ENCODE measurements at places on chromosomes 12 and 14. TPM values are rescaled to one million over a fixed set of nuclear protein-coding genes. Genes with fewer than 3 reads are reported as not detected.
A peak's percentile ranks its signal among the peaks of the same experiment; 100 is the strongest.

CLEC12A gene
- total RNA-seq, result not detected

B4GALNT1 gene
- 1.2 TPM for total RNA-seq

ART4 gene
- not detected for total RNA-seq

MORN3 gene
- 1.3 TPM for total RNA-seq

CD4 gene
- 1.3 TPM for total RNA-seq

SERPINA9 gene
- not detected for total RNA-seq

DNA sequence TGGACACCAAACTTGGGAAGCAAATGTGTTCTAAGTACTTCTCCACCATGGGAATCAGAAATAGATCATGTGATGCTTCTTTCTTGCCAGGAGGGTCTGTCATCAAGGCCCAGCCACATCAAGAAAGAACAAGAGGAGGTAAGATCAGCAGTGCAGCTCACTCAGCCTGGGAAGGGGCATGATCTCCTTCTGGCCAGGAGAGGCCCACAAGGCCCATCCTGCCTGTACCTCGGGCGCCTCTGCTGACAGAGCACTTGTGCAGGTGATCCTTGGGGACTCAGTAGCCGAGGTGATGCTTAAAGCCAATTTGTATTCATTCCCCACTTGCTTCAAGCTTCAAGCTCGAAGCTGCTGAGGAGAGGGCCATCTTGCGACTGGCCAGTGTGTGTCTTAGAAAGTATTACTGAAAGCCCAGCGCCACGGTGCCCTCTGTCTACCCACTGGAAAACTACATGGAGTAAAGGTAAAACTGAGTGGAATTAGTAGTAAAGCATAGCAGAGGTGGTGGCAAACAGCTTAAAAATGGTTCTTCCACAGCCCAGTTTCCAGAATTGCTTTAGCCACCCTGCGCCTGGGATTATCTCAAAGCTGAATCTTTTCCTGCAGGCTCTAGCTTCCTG lies 26.2 kb downstream of the RTRAF start:
- H3K4me1 ChIP-seq, result peaks cover 3% of the 10 kb centered on the region
- H3K4me3 ChIP-seq, result no peak overlapping the region
- H3K27me3 ChIP-seq, result no peaks in the 10 kb centered on the region
- no peak overlapping the region for H3K27ac ChIP-seq

DNA sequence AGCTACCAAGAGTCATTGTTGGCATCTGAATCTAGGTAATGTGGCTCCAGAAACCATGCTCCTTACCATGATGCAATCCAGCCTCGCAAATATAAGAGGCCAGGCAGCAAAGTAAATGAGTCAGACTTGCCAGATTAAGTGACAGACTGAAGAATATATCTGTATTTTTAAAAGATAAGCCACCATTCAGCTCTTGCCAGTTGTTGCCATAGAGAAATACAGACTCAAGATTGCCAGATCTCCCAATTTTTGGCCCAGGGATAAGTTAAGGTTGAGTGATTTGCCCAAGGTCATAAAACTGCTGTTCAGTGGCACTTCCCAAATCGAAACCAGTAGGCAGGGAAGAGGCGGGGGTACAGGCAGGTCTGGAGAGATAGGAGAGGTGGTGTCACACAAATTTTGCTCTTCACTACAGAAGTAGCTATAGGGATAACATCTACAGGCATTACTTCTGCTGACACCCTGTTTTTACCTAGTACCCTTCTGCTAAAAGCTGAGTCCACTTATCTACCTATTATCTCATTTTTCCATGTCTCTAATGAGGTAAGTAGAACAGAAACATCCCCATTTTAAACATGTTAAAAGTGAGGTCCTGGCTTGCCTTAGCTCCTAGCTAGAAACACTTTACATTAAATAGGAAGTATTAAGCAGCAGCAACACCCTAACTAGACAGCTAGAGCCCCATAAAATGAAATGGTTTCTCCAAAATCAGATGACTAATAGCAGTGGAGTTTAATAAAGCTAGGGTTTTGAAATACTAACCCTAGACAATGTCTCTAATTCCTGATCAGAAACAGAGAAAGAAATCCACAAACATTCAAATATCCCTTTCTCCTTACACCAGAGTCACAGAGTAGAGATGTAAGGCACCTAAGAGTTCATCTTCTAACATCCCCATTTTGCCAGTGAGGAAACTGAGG lies 19.5 kb downstream of the DCAF5 start:
- H3K4me3 ChIP-seq, result peak overlapping the region; percentile 44
- H3K36me3 ChIP-seq, result peaks cover 38% of the 10 kb centered on the region
- peaks cover 27% of the 10 kb centered on the region for H3K4me1 ChIP-seq
- DNase-seq, result no peak
- no peak overlapping the region for H3K27ac ChIP-seq

DNA sequence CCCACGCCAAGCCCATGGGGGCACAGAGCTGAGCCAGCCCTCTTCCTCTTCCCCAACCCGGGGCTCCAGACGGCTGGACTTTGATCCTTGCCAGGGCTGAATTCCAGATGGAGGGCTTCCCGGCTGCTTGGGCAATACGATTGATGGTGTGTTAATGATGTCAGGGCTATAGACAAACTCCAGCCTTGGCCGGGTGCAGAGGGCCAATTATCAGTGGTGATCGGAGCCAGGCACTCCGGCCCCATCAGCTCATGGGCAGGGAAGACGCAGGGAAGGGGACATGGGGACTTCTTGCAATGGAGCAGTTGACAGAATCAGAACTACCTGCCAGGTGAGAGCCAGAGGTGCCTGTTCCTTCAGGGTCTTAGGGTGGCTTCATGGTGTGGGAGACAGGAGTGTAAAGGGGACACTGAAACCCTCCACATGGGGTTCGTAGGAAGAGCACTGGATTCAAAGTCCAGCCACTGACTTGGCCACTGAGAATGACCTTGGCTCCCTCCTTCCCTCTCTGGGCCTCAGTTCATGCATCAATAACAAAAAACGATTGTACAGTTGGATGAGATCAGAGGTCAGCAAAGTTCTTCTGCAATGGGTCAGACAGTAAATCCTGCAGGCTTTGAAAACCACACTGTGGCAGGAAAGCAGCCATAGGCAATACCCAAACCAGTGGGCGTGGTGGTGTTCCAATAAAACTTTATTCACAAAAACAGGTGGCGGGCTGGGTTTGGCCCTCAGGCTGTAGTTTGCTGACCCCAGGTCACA lies 333.7 kb downstream of the MED13L start:
- no peak overlapping the region for H3K4me3 ChIP-seq
- H3K27ac ChIP-seq, result no peak overlapping the region
- no peaks in the 10 kb centered on the region for H3K27me3 ChIP-seq
- H3K36me3 ChIP-seq, result no peaks in the 10 kb centered on the region
- DNase-seq, result peak; percentile 42
- H3K4me1 ChIP-seq, result no peaks in the 10 kb centered on the region

DNA sequence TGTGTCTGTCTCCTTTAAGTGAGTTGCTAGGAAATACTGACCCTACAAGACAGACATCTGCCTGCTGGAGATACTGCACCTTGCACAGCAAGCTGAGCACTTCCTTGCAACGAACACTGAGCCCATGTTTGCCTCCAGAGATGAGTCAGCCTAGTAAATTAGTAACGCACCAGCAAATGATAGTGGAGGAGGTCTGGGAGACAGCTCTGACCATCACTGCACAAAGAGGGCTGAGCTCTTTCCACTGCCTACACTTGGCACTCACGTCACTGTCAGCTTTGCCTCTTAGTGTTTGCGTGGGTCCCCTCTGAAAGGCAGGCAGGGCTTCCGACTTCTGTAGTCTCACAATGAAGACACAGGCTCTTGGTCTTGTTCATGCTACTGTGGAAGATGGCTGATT lies 109.0 kb downstream of the APAF1 start:
- no peak overlapping the region for H3K4me3 ChIP-seq
- H3K27me3 ChIP-seq, result no peaks in the 10 kb centered on the region
- H3K36me3 ChIP-seq, result peaks cover 35% of the 10 kb centered on the region
- DNase-seq, result no peak
- H3K27ac ChIP-seq, result no peak overlapping the region

DNA sequence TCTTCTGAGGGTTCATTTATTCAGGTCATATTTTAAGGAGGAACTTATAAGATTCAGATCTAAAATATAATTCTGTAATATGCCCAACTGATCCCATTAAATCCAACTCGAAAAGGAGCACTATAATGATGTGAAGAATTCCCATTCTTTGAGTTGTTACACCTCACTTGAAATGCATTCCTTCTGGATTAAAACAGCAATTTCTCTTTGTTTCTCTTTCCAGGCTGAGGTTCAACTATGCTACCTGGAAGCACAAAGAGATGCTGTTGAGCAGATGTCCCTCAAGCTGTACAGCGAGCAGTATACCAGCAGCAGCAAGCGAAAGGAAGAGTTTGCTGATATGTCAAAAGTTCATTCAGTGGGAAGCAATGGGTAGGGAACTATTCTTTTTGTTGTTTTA lies 260.6 kb upstream of the NPAS3 start:
- H3K4me1 ChIP-seq, result no peaks in the 10 kb centered on the region
- H3K4me3 ChIP-seq, result no peak overlapping the region
- H3K27ac ChIP-seq, result no peak overlapping the region
- no peaks in the 10 kb centered on the region for H3K27me3 ChIP-seq
- DNase-seq, result no peak
- H3K36me3 ChIP-seq, result no peaks in the 10 kb centered on the region

GRCh38 chr14:35678403-35679028 lies 130.6 kb downstream of the RALGAPA1 start:
- H3K27ac ChIP-seq, result no peak overlapping the region
- no peaks in the 10 kb centered on the region for H3K27me3 ChIP-seq
- no peaks in the 10 kb centered on the region for H3K4me1 ChIP-seq
- no peak overlapping the region for H3K4me3 ChIP-seq

GRCh38 chr12:113359133-113359938 lies 949 bp downstream of the PLBD2 start:
- peak overlapping the region; percentile 90 for H3K4me3 ChIP-seq
- H3K27me3 ChIP-seq, result no peaks in the 10 kb centered on the region
- no peak overlapping the region for H3K27ac ChIP-seq
- peaks cover 4% of the 10 kb centered on the region for H3K4me1 ChIP-seq
- no peak for DNase-seq
- H3K36me3 ChIP-seq, result no peaks in the 10 kb centered on the region

GRCh38 chr14:100065111-100065871 lies at the start of gene EVL:
Gene EVL, plus strand, starts transcription at chr14:100065422. Its CDS starts 79 bp downstream, at chr14:100065501.
- no peaks in the 10 kb centered on the region for H3K4me1 ChIP-seq
- no peak within 1 kb of the TSS for H3K4me3 ChIP-seq
- no peak for DNase-seq
- H3K27me3 ChIP-seq, result no peaks in the 10 kb centered on the region
- H3K36me3 ChIP-seq, result no peaks in the 10 kb centered on the region

DNA sequence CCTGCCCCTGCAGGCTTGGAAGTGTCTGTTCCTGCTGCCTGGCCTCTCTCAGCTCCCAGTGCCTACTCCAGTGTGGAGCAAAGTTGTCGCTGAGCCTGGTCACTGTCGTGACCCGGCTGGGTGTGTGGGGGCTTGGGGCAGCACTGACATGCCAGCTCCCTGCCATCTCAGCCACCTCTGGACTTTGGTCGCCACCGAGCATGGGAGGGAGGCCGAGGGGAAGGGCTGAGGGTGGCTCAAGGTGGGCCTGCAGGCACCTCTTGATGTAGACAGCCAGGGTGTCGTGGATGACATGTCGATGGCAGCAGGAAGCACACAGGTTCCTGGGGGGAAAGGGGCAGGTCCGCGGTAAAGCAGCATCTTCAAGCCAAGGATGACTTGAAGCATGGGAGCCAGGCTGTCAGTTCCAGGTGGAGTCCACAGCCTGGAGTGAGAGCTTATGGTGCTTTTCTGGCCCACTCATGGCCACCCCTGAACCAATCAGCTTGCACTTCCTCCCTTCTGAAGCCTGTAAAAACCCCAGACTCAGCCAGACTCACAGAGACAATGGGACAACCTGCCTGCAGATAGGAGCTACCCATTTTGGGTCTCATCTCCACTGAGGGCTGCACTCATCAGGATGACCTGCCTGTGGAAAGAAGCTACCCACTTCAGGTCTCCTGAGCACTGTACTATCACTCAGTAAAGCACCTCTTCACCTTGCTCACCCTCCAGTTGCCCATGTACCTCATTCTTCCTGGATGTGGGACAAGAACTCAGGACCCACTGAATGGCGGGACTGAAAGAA lies 210.1 kb downstream of the MON2 start:
- no peak overlapping the region for H3K27ac ChIP-seq
- peaks cover 12% of the 10 kb centered on the region for H3K36me3 ChIP-seq
- no peaks in the 10 kb centered on the region for H3K27me3 ChIP-seq
- H3K4me1 ChIP-seq, result peaks cover 18% of the 10 kb centered on the region
- peak overlapping the region; percentile 50 for H3K4me3 ChIP-seq

- no peak overlapping the region for H3K27ac ChIP-seq
- H3K27me3 ChIP-seq, result no peaks in the 10 kb centered on the region
- DNase-seq, result no peak
- no peak overlapping the region for H3K4me3 ChIP-seq
These were observed 17.7 kb upstream of the NEDD1 start for GRCh38 chr12:96889273-96889933.

DNA sequence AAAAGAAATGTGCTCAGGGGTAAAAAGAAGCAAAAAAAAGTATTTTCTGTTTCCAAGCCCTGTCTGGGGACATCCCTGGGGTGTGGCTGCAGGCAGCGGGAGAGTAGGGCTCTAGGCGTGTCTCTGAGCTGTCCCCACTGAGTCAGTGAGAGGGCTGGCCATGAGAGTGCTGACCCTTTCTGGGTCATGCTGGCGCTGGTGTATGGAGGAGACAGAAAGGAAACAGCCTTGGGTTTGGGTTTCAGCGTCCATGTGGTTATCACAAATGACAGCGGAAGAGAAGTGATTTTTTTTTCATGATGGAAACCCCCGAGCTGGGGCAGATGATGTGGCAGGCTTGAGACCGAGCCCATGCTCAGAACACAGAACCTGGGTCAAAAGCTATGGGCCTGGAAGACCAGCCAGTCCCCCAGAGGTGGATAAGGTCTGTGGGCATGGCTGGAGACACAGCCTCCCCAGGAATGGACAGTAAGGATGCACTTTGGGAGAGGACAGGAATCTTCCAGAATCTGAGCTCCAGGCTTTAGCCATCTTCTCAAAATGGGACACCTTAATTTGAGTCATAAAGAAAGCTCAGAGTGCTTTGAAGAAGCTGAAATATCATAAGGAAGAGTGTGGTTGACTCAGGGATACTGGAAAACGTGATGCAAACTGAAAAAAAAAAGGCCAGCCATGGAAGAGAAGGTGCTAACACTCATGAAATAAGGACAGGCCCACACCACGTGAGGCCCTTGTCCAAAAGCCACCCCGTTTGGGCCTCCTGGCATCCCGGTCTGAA lies 36.2 kb downstream of the SYNE3 start:
- no peaks in the 10 kb centered on the region for H3K36me3 ChIP-seq
- H3K27me3 ChIP-seq, result no peaks in the 10 kb centered on the region
- no peak for DNase-seq
- peaks cover 30% of the 10 kb centered on the region for H3K4me1 ChIP-seq
- H3K4me3 ChIP-seq, result no peak overlapping the region
- no peak overlapping the region for H3K27ac ChIP-seq

Data from endodermal cell (in vitro differentiated cells).